ENCODE measurements at places on chromosomes 2 and 18.

DNA sequence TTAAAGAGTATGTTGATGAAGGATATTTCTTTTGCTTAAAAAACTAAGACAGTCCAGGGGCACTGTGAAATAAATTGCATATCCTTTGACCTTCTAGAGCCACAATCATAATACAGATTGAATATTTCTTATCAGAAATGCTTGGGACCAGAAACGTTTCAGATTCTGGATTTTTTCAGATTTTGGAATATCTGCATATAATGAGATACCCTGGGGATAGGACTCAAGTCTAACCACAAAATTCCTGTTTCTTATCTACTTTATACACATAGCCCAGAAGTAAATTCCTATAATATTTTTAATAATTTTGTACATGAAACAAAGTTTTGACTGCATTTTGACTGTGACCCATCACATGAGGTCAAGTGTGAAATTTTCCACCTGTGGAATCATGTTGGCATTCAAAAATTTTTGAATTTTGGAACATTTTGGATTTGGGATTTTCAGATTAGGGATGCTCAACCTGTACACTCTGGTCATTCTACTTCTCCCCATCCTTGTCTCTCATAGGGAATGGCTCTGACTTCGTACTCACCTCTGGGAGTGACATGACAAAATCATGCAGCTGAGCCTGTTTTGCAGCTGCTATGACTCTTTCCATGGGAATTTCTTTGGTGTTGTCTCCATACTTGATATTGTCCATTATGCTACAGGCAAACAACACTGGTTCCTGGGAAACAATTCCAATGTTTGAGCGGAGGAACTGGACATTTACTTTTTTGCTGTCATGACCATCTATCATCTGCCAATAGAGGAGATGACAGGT lies 25.7 kb downstream of the G6PC2 start:
- DNase-seq = no peak

GRCh38 chr2:112623913-112624777 lies 21.6 kb upstream of the SLC20A1 start:
- peak; percentile 46 for DNase-seq

DNA sequence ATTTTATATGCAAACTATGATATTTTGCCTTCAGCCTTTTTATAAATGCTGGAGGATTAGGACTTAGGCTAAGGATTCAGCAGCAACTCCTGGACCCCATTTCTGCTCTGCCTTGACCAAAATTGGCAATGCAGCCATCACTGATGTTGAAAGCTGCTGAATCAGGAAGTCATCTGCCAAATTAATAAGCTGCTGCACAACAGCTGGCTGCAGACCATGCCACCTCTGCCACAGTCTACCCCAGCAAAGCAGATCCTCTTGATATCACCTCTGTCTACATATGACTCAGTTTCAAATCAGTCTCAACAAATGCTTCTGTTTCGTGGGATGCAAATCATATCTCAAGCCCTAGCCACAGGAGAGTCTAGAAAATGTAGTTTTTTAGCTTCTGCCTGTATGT lies 7.1 kb upstream of the SOS1 start:
- no peak for DNase-seq

GRCh38 chr18:59264651-59265245 lies 8.5 kb downstream of the RAX start:
- DNase-seq = no peak

GRCh38 chr2:9696731-9697130 lies 65.9 kb upstream of the YWHAQ start:
- no peak for DNase-seq

GRCh38 chr2:5236249-5236648 lies 455.9 kb upstream of the SOX11 start:
- no peak for DNase-seq

DNA sequence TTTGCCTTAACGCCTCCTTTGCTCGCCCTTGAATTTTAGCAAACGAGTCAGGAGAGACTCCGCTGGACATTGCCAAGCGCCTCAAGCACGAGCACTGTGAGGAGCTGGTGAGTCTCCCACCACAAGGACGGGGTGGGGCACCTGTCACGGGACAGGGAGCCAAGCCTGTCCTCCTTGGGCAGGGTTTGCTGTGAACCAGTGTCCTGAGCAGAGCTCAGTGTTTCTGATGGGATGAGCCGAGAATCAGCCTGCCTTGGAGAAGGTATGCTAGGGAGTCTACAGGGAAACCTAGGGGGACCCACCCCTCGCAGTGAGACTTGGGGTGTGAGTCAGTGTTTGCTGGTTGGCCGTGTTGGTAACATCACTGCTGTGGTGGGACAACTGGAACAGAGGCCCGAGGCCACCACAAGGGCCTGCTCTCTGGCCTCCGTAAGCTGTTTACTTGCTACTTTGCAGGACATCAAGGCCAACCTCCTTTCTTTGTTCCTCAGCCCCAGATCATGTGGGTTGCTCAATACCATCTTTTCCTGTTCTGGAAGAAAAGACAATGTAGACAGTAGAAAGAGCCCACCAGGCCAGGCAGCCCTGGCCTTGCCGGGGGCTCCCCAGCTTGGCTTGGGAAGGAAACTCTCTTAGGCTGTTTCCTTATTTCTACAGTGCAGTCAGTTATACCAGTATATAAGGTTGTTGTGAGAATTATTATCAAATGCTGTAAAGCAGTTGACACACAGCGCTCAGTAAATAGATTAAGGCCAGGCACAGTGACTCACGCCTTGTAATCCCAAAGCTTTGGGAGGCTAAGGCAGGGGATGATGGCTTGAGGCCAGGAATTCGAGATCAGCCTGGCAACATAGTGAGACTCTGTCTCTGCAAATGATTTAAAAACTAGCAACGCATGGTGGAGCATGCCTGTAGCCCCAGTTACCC lies 42.4 kb downstream of the ITGB1BP1 start:
- no peak for DNase-seq

DNA sequence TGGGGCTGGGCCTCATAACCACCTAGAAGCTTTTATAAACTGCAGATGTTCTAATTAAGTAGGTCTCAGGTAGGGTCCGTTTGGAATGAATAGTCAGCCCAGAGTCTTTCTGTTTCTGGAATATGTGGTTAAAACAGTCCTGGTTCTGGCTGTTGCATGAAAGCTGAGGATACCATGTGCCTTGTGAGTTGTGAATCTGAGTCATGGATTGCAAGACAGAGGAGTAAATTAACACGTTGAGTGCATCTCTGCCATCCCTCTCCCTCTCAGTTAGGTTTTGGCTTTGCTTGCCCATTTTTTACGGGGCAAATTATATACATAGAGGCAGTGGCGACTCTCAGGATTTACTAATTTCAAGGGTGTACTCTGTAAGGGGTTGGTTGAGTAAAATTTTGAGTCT lies 59.1 kb downstream of the NCK2 start:
- DNase-seq = no peak

GRCh38 chr2:68907232-68907919 lies 36.2 kb upstream of the BMP10 start:
- DNase-seq = no peak

- DNase-seq = no peak
These were observed 1.5 kb downstream of the OSBPL1A start for GRCh38 chr18:24396082-24396633.

GRCh38 chr18:47285456-47285855 lies 34.0 kb upstream of the SKOR2 start:
- DNase-seq = no peak

- DNase-seq = no peak
These were observed 25.2 kb downstream of the IFIH1 start for GRCh38 chr2:162293122-162293786.

DNA sequence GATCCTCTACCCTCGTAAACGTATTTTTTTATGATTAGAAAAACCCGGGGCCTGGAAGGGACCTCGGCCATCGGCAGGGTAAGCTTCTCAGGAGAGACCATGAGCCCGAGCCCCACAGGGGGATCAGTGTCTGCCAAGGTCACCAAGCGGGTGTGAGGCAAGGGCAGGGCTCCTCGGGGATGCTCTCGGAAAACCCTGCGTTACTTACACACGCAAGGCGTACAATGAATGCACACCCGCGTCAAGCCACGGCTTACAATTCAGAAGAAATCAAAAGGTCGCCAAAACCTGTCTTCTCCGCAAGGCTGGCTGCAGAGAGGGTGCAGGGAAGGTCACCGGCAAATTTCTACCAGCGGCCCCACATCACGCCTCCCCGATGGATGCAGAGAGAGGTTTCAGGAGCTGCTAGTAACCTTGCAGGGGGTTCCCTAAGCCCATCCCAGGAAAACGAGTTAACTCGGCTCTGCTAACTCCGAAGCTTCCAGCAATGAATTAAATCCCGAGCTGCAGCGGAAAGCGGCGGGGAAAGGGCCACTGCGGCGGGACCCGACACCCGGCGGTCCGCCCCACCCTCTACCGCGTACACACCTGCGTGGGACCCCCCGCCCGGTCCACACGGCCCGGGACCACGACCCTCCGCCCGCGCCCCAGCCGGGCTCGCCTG lies 638 bp downstream of the ST3GAL5 start:
- no peak for DNase-seq

DNA sequence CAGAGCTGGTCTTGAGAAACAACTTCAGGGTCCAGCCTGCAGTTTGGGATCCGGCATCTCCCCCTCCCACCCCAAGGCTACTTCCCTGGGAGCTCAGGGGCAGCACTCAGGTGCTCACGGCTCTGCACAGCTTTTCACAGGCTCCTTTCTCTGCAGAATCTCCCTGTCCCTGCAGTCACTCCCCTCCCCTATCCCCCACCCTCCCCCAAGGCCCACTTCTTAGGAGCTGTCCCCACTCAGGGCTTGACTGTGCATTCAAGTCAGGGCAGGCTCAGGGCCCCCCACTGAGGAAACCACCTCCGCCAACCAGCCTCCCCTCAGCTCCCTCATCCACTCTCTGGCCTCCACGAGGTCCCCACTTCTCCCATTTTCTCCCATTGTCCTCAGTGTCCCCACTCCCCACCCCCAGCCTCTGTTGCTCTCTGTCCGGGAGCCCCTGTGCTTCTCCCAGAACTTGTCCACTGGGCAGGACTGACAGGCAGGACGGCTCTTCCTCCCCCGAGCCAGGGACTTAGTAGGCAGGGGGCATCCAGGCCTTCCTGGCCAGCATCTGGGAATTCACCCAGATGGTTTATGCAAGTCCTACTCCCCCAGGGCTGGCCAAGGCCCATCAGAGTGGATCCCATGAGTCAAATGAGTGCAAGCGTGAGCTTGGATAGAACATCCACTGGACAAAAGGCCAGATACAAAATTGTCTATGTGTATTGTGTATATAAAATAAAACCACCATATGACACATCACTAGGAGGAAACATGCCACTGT lies 7.6 kb downstream of the NMUR1 start:
- DNase-seq = no peak

DNA sequence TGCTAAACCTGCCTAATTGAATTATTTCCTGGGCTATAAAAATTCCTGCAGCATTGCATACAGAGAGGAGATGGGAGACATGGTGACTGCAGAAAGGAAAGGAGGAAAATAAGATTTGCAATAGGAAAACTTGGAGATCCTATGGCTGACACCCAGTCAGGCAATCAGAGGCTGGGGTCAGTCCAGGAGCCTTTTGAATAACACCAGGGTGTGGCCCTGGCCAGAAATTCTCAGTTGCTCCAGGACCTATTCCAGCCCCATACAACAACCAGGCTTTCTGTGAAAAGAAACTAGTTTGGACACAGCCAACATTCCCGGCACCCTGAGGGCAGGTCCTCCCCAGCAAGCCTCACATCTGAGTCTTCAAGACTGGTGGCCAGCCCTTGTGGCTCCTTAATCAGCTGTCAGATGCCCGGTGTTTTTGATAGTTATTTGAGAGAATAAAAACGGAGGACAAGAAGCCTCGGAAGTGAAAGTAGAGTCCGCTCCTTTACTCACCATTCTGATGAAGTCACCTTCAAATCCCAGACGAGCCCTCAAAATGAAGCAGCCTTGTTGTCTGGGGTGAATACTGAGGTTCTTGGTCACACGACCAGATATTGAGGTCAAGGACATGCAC lies 31.1 kb upstream of the GMCL1 start:
- DNase-seq = no peak

- DNase-seq = no peak
These were observed 159.8 kb downstream of the TAF4B start for GRCh38 chr18:26386002-26386401.

GRCh38 chr2:64410671-64411070 lies 43.3 kb upstream of the LGALSL start:
- no peak for DNase-seq

GRCh38 chr2:43759195-43759594 lies 14.6 kb upstream of the DYNC2LI1 start:
- DNase-seq = no peak

- DNase-seq = no peak
These were observed 255.8 kb downstream of the PDE11A start for GRCh38 chr2:177816766-177817165.

GRCh38 chr18:59631583-59632181 lies 65.5 kb downstream of the CCBE1 start:
- DNase-seq = no peak

DNA sequence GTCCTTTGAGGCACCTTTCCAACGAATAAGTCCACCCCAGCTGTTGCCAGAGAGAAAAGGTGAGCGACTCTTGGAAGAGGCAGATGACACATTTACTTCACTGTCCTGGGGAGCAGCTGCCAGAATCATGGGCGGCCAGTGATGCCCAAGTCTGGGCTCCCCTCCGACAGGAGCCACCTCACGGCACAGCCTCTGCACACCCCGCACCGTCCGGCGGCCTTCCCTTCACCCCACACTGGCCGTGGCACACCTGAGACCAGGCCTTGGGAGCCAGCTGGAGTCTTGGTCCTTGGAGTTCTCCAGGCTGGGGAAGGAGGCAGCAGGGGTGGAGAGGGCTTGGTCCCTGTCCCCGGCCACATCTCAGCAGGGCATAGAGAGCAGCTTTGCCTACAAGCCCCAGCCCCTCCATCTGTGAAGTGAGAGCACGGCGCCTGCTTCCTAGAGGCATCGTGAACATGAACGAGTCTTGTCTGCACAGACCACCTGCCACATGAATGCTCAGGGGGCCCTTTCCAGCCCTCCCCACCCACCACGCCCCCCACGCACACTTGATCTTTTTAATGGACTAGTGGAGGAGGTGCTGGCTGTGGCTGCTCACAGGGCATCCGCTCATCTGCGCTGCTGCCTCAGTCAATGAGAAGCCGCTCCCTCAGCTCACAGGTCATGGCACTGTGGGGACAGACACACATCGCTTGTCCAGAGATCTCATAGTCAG lies 400.2 kb upstream of the MYT1L start:
- no peak for DNase-seq

GRCh38 chr2:24021122-24021998 lies 11.5 kb downstream of the MFSD2B start:
- DNase-seq = no peak

- no peak for DNase-seq
These were observed 7.0 kb downstream of the AFF3 start for GRCh38 chr2:100135415-100135814.

- no peak for DNase-seq
These were observed 104.7 kb upstream of the SLC66A3 start for GRCh38 chr2:11050565-11050964.

Data from stimulated activated CD8-positive, alpha-beta memory T cell treated with anti-CD3 and anti-CD28 coated beads, Interleukin-15, amount 100 ng/mL, for 1 hour (primary cell).